ENCODE measurements at places on chromosomes 1 and 21.

- no peak for DNase-seq
Measured at GRCh38 chr1:234781241-234782065, 171.5 kb upstream of the IRF2BP2 start.

- no peak for DNase-seq
Measured at GRCh38 chr1:108657356-108658080, 3.4 kb downstream of the HENMT1 start.

DNA sequence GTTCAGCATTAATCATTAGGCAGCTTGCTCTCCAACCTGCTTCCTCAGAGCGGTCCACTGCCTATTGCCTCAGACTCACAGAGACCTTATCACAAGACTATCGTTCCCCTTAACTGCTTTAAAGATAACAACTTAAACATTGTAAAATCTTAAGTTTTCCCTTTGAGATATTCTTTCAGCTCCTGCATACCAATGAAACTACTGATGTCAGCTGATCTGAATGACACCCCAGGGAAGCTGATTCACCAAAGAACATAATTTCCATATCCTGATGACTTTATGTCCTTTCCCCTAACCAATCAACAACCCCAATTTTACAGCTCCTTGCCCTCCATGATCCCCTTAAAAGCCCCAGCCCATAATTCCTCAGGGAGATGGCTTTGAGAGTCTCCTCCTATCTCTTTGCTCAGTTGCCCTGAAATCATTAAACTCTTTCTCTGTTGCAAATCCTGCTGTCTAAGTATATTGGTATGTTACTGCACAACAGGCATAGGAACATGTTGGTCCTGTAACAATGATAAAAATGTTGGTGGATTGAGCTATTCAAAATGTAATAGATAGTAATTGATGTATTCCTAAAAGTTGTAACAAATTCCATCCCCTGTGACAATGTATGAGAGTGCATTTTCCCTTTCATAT, 621.4 kb upstream of the RGS18 start:
- no peak for DNase-seq

GRCh38 chr1:75074831-75075395, 59.3 kb upstream of the LHX8 start:
- no peak for DNase-seq

- DNase-seq = no peak
Measured at GRCh38 chr1:236762410-236762809, 32.7 kb upstream of the MTR start.

DNA sequence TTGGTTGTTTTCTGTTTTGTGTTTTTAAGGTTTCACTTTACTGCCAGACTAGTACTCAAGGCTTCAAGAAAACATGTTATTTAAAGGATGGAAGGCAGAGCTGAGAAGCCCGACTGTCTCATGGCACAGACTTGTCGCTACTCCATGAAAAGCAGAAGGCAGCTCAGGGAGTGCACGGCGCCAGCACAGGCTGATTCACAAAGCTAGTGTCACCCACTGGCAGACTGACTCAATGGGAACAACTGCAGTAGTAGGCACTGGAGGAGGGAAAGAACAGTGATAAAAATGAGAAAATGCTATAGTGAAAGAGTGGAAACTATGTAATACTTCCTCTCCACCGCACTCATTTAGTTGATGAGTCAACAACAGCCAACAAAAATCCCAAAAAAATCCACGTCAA, 14.7 kb downstream of the HSF2BP start:
- no peak for DNase-seq

- peak; percentile 56 for DNase-seq
Measured at GRCh38 chr1:244801246-244801645, 34.2 kb upstream of the COX20 start.

- DNase-seq = no peak
Measured at GRCh38 chr1:50328552-50328951, 94.7 kb downstream of the DMRTA2 start.

GRCh38 chr1:15965228-15965767, 10.6 kb downstream of the ZBTB17 start:
- no peak for DNase-seq

DNA sequence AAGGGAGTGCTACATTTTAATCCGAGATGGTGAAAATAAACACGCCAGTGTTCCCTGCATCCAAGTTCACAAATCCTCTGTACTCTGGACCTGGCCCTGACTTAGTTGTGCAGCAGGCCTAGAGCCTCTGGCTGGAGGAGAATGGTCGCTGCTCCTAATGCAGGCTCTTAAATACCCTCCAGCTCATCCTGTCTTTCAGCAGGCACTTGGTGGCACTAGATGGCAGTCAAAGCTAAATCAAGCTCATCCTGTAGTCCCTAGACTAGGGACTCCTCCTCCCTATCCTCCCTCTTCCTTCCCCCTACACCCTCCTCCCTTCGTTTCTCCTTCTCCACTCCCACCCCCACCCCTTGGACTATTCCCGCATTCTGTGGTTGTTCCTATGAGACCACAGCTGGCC, 41.6 kb upstream of the MTR start:
- DNase-seq = no peak

DNA sequence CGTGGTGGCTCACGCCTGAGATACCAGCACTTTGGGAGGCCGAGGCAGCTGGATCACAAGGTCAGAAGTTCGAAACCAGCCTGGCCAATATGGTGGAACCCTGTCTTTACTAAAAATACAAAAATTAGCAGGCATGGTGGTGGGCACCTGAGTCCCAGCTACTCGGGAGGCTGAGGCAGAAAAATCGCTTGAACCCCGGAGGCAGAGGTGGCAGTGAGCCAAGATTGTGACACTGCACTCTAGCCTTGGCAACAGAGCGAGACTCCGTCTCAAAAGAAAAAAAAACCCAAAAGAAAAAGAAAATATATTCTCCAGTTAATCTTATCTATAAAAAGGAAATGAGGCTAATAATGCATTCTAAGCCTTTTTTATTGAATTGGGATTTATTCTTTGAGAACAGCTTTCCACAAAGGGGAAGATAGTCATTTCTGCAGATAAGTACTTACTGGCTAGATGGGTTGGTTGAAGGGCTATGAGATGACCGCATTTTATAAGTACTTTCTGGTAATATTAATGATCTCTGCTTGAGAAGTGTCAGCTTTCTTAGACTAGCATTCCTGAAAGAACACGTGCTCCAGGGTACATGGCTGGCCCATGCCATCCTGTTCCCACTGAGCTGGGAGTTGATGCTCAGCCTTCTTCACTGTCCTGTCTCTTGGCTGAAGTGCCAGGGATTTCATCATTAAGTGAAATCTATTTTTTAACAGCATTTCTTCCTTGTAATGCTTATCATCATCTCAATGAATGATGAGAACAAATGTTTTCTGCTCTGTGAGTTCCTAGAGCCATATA, 57.9 kb downstream of the SASS6 start:
- no peak for DNase-seq

DNA sequence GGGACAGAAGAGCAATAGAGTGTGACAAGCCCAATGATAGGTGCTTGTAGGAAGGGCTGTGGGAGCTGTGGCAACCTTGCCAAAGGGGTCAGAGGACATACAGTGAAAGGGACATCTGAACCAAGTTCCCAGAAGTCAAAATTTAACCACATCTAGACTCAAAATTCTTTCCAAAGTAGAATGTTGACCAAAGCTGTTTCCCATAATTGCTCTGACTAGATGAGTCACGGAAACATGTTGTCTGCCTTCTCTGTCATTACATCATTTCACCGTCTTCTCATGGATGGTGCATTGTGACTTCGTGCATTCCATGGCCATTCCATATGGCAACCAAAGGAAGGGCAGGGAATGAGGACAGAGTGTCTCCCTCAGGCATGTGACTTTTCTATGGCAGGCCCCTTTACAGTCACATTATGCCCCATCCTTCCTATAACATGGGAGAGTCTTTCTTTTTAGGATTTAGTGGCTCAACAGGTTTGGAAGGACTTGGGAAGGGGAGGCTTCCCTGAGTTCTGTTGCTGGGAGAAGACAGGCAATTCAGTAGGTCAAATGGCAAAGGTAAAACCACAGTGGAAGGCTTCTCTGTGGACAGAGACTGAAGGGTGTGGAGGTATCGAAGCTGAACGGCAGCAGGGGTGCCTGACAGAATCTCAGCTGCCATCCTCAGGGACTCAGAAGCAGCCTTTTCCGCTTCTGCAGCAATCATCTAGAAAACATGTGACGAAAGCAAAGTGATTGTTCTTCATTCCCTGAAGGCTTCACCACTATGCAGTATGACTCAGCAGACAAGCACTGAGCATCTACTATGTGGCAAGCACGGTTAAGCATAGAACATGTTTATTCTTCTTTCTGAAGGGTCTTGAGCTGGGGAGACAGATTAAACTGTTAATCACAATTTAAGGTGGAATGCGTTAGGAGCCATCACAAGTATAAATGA, 24.7 kb downstream of the NPHS2 start:
- DNase-seq = no peak

DNA sequence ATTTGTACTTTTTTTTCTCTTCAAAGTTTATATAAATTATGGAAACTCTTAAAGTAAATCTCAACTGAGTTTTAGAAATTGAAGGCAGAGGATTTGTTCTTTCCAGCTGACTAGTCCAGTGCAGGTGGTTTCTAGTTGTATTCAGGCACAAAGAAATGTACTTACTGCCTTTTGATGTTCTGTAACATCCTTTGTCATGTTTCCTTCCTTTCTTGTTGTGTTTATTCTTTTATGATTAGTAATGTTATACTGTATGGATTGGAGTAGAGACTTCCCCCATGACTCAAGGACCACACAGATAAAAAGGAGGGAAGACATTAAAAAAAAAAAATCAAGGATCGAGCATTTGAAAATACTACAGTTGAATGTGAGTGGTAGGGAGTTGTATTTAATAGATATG, 8.0 kb downstream of the HIPK1 start:
- no peak for DNase-seq

DNA sequence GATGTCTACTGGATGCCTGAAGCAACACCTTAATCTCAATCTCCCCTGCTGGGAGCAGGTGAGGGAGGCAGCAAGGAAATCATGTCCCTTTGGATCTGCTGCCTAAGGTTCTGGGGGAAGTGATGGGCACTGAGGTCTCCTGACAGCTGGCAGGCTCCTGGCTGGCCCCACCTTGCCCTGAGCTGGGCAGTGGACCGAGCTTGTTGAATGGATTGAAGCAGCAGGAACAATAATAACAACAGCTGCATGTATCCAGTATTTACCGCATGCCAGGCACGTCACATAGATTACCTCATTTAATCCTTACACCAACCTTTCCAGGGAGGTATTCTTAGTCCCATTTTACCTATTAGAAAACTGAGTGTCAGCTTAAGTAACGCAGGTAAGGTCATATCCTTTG, 133.9 kb downstream of the PLXNA2 start:
- no peak for DNase-seq

DNA sequence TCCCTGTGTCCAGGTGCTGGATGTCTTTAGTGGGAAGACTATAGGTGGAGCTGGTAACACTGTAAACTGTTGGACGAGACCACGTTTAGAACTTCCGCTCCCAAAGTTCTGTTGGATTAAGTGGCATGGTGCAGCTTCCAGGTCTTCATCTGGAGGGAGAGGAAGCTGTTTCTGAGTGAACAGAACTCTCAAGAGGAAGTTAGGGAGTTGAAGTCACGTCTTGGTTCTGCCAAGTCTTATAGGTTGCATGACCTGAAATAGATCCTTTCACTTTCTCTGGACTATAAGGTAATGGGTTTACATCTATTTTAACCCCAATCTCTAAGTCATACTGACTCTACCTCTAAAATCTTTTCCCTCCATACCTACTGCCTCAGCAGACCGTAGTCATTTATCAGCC, 97.4 kb upstream of the TNR start:
- DNase-seq = no peak

DNA sequence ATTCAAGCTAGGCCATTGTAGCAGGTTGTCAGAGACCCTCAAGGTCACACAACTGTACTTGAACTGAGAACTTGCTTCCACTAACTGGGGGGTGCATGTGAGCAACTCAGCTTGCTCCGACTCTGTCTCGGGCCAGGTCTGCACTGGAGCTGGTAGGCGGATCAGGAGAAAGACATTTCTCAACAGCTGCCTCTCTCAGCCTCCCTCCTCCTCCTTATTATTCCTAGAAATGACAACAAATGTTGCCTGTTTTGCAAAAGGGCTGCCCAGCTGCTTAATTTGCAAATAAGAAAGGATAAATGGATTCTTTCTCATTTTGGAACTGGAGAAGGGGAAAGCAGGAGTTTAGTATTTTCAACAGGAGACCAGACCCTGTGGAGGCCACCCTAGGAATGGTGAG, 140.5 kb downstream of the RHOU start:
- no peak for DNase-seq

GRCh38 chr21:28791595-28792282, 200.9 kb downstream of the LTN1 start:
- no peak for DNase-seq

- no peak for DNase-seq
Measured at GRCh38 chr1:205192287-205192686, 19.2 kb downstream of the DSTYK start.

DNA sequence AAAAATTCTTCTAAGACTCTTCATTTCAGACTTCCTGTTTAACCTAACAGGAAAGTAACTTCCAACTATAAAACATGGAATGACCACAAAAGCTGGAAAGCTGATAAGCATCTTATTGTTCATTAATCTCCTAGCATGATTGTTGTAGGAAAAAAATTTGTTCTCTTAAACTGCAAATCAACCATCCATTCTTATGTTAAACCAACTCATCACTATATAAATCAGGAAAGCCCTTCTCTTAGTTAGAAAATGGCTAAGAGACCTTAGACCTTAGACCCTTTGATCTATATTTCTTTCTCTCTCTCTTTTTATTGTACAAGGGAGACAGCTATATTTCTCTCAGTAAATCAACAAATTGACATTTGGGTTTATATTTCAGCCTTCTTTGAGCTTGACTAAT, 101.4 kb downstream of the UBE2U start:
- DNase-seq = no peak

DNA sequence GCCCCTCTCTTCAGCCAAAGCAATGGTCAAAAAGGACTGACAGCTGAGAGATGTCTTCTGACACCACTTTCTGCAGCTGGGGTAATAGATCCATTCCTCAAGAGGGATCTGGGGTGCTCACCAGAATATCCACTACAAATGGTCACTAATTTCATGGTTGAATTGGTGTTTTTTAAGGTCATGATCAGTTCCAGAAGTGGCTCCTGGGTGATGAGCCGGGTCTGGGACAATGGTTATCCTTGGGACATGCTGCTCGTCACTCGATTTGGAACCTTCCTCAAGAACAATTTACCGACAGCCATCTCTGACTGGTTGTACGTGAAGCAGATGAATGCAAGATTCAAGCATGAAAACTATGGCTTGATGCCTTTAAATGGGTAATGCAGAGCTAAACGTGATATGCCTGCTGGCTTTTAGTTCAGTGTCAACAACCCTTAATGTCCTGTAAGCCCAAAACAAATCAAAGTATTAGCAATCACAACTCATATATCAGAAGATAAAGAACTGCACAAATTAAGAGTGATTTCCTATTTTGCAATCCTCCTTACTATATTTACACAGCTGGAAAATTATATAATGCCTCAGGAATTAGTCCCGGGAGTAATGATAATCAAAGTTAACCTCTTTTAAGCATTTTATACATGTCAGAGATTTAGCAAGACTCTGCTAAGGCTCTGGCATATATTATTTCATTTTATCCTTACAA, 20.1 kb downstream of the FMO3 start:
- DNase-seq = no peak

All from CD4-positive, alpha-beta T cell treated with Interleukin-6 at 100 ng/mL for 8 hours (primary cell).